ENCODE measurements at places on chromosomes 2 and 18.

DNA sequence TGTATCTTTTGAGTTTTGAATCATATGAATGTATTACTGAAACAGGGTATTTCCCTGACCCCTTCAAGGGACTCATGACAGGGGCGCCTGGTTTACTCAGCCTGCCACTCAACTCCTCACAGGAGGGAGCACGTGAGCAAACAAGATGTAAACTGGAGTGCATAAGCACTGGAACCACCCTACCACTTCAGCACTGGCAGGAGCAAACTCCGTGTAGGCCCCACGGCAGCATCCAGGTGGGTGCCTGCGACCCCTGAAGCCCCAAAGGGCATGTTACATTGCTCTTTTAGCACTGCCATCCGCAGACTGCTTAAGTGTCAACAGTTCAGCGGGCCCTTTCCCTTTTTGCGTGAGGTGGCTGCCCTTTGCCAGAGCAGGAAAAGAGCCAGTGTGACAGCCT, 8.2 kb upstream of the DAPL1 start:
- DNase-seq, result no peak

DNA sequence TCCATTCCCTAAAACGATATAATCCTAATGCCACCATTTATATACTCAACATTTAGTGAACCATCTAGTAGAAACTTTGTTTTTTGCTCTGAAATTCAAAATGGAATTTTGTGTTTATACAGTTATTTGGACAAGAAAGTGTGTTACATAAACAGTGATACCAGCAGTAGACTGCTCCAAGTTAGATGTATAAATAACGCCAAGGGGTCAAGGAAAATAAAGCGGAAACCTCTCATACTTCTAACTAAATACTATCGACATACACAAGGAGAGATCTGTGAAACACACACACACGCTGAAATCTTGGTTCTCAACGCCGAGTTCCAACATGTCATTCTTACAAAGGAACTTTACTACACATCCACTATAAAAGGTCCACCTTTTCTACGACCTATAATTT, 1.2 kb downstream of the TXNL1 start:
- DNase-seq, result no peak

GRCh38 chr2:216689397-216689796, 6.0 kb downstream of the IGFBP5 start:
- DNase-seq, result no peak

- no peak for DNase-seq
Measured at GRCh38 chr18:59264651-59265245, 8.5 kb downstream of the RAX start.

- no peak for DNase-seq
Measured at GRCh38 chr2:85933753-85934594, 45.2 kb upstream of the ST3GAL5 start.

DNA sequence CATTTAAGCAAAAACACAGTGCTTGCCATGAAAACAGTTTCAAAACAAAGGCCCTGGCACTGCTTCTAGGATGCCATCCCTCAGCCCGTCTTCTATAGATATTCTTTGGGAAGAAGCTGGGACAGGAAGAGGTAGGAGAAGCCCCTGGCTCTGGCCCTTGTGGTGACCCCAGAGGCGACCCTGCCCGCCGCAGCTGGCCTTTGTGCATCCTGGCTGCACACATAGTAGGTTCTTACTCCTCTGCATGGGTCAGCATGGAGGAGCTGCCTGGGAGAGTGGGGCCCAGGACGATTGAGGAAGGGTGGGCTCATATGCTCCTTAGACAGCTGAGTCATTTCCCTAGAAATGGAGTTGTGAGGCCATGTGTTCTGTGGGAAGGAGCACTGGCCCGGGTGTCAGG, 44.4 kb upstream of the OTOF start:
- no peak for DNase-seq

GRCh38 chr2:199228887-199229819, 228.6 kb downstream of the SATB2 start:
- no peak for DNase-seq

DNA sequence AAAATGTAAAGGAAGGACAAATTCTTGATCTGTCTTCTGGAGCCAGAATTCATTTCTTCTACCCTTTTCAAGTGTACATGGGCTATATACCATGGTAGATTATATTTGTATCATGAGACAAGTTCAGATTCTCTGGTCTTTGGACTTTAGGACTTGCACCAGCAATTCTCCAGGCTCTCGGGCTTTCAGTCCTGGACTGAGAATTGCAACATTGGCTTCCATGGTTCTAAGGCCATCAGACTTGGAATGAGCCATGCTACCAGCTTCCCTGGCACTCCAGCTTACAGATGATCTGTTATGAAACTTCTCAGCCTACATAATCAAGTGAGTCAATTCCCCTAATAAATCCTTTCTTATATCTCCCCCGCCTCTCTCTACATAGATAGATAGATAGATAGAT, 33.3 kb downstream of the SRD5A2 start:
- DNase-seq, result no peak

DNA sequence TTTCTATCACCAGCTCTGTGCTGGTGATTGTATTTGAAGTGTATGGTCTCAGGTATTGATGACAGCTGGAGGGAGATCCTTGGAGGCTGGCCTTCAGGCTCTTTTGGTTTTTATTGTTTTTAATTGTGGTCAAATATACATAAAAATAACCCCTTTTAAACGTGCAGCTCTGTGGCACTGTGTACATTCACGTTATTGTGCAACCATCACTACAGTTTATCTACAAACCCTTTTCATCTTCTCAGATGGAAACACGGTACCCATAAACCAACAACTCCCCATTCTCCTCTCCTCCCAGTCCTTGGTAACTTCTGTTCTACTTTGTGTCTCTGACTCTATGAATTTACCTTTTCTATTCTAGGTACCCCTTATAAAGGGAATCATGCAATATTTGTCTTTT, 79.3 kb upstream of the ATP8B1 start:
- no peak for DNase-seq

DNA sequence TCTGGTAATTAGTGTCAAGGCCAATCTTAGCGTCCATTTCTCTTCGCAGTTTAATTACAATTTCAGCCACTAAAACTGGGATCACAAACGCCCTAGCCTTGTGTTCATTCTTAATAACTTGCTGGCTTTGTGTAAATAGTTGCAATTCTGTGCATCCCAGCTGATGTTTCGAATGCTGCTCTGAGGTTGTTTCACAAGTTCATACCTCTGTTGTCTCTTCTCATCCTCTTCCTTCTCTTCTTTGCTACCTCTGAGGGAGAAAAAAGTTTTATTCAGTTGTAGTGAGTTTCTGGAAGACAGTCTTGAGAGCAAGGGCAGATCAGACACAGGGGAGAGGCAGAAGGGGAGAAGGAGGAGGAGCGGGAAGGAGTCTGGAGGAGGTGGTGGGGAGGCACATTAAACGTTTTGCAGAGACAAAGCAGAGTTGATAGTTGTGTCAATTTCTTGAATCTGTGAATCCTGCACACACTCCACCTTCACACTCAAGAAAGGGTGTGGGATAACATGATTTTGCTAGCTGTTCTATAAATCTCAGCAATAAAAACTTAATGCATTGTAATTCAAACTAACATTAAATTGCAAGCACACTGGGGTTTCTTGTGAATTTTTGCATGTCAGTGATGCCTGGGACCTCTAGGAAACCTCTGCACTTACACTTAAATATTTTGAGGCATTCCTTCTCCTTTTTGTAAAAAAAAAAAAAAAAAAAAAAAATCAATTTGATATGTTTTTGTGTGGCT, 6.8 kb downstream of the MEIS1 start:
- no peak for DNase-seq

DNA sequence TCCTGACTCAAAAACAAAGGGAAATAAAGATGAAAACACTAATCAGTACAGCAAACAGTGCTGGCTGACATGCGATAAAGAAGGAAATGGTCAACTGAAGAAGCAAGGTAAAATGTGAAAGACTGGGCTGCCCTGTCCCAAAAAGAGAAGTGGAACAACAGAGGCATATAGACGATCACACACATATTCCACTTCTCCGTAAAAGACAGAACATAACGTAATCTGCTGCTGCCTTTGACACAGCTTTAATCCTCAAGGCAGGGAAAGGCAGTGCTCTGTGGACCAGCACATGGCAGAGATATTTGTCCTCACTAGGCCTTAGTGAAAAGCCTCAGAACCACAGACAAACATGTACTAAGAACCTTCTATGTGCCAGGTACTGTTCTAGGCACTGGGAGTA, 24.3 kb upstream of the REL start:
- no peak for DNase-seq

DNA sequence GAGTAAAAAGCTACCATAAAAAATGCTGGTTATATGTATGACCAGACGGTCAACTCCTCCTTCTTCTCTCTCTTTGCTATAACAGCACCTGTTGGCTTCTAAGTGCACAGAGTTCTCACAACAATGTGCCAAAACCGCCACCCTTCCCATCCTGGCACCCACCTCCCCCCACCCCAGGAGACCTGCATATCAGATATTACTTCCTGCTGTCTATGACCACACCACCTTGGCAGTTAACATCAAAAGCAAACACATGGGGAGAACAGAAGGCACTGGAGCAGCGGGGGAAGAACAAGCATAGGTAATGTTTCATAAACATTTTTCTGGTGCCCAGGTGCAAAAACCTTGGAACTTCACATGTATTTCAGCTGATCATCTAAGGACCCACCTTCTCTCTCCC, 15.5 kb downstream of the SPRED2 start:
- no peak for DNase-seq

GRCh38 chr18:41982942-41983660, 28.1 kb downstream of the PIK3C3 start:
- no peak for DNase-seq

GRCh38 chr2:168678153-168678853, 124.1 kb upstream of the NOSTRIN start:
- DNase-seq, result peak; percentile 35

DNA sequence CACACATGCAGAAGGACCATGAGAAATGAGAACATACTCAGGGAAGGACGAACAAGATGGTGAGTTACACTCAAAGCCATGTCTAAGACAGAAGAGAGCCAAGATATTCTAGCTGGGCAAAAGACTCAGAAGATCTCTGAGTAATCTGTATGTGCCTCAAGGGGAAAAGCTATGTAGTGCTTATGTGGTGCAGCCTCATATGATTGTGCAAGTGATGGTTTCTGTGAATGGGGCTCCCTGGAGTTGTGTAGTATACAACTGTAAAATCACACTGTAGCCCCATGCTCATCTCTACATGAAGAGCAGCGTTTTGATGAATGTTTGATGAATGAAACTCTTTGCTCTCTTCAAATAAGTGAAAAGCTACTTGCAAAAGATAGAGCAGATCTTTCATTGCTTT, 57.5 kb downstream of the OSR1 start:
- no peak for DNase-seq

DNA sequence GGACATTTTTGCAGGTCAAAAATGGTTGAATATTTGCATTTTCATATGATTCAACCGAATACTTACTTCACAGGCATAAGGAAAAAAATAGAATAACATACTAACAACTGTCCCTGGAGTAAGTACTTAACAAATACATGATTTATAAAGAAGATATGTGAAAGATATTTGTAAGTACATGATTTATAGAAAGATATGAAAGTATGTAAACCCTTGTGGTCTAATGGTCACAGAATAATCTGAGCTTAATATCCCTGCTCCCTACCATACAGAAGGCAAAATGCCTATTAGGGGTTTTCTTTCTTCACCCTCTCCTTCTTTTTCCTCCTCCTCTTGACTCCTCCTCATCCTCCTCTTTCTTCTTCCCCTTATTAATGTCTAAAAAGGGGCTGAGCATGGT, 20.6 kb upstream of the ACTR3 start:
- no peak for DNase-seq

GRCh38 chr2:27175330-27175729, 26.5 kb downstream of the TCF23 start:
- no peak for DNase-seq

DNA sequence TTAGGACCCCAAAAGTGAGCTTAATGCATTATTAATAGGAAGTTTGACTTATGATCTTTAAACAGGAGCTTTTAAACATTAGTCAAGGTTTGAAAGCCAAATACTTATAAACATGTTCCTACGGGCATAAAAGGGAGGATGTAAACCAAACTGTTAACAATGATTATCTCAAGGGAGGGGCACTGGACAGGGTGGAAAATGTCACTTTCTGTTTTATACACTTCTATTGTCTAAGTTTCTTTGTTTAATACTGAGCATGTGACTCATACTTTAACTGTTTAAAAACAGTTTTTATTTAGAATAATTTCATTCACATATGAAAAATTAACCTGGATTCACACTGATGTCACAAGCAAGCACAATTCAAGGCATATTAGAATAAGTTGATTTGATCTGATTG, 18.3 kb upstream of the ITGA6 start:
- no peak for DNase-seq

GRCh38 chr2:41821167-41821566, 226.7 kb upstream of the PKDCC start:
- no peak for DNase-seq

- DNase-seq, result no peak
Measured at GRCh38 chr2:207363761-207364290, 165.9 kb upstream of the CREB1 start.

- peak; percentile 26 for DNase-seq
Measured at GRCh38 chr2:164224007-164224406, 397.3 kb downstream of the GRB14 start.

GRCh38 chr2:195451160-195451559, 205.9 kb upstream of the SLC39A10 start:
- DNase-seq, result no peak

DNA sequence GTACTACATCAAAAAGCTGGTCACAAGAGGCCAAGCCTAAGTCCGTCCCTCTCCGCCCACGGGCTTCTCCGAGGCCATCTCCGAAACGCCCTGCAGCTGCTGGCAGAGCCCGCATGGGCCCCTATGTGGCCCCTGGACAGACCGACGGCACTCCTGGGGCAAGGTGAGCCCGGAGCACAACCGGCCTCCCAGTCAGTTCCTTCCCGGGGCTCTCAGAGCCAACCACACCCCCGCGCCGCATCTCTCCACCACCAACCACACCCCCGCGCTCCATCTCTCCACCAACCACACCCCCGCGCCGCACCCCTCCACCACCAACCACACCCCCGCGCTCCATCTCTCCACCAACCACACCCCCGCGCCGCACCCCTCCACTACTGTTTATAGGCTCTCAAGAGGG, 93.5 kb downstream of the ZNF516 start:
- DNase-seq, result no peak

- DNase-seq, result no peak
Measured at GRCh38 chr2:88865801-88866371, 174.4 kb downstream of the RPIA start.

DNA sequence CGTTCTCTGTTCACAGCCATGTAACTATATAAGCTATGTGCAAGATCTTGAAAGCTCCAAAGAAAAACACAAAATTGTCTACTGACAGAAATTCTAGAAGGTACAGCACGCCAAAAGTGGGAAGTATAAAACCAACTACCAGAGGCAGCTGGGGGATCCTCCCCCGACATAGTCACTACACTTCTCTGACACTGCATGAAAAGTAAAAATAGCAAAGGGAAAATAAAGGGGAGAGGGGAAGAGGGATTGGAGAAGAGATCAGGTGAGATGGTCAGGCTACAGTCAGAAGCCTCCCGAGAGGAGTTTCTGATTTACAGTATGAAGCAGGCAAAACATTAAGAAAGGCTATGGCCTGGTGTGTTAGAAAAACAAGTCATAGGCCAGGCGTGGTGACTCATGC, 39.8 kb upstream of the PCBP1 start:
- DNase-seq, result no peak

- DNase-seq, result no peak
Measured at GRCh38 chr2:23900541-23901322, 26.2 kb downstream of the ATAD2B start.

Measured in NCI-H524 (cell line).